HFFc6 (cell line): ENCODE measurements at places on chromosomes 1 and 21. TPM values are rescaled to one million over a fixed set of nuclear protein-coding genes. Genes with fewer than 3 reads are reported as not detected.

DNA sequence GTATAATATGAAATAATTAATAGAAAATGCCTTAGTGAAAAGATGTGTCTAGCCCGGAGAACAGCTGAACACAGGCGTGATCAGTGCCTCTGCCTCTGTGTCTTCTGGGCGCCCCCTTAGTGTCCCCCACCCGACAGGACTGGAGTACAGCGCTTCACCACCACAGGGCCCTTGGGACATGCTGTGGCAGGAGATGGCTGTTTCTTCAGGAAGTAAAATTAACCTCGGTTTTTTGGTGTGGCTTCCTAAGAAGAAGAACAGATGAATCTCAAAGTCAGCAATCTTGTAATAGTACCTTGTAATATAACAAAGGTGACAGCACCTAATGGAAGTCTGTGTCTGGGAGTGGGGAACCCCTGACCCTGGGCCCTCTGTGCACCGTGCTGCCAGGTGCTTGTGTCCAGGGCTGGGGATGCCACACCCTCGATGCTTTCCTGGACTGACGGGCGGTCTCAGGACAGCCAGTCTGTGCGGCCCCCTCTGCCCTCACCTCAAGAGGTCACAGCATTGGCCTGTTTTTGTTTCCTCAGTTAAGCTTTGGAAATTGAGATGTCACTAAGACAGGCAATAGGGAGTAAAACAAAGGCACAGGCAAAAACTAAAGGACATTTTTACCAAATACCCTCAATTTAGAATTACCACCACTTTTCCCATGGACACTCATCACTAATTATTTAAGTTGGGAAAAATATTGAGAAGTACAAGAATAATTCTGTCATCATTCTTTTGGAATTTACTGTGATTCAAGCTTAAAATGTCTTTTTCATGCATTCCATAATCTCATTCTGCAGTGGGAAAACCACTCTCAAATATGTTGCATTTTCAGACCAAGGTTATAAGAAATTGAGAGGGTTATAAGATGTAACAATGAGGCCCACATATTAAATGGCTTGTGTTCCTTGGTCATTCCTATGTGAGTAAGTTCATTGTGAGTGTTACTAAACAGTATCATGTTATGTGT is 79.3 kb downstream of the ADARB1 start:
- peak; percentile 34 for DNase-seq
- H3K4me1 ChIP-seq: peaks cover 33% of the 10 kb centered on the region
- no peak overlapping the region for H3K4me3 ChIP-seq
- peaks cover 25% of the 10 kb centered on the region for H3K27me3 ChIP-seq
- no peaks in the 10 kb centered on the region for H3K36me3 ChIP-seq
- H3K27ac ChIP-seq: peak overlapping the region; percentile 81; the same call in 1 of the 2 replicates

- no peak for DNase-seq
- H3K27me3 ChIP-seq: peaks cover 6% of the 10 kb centered on the region; the same call in 1 of the 2 replicates
- no peak overlapping the region for H3K4me3 ChIP-seq
- H3K27ac ChIP-seq: no peak overlapping the region
Observed at GRCh38 chr1:241844593-241844992, 3.4 kb upstream of the EXO1 start.

DNA sequence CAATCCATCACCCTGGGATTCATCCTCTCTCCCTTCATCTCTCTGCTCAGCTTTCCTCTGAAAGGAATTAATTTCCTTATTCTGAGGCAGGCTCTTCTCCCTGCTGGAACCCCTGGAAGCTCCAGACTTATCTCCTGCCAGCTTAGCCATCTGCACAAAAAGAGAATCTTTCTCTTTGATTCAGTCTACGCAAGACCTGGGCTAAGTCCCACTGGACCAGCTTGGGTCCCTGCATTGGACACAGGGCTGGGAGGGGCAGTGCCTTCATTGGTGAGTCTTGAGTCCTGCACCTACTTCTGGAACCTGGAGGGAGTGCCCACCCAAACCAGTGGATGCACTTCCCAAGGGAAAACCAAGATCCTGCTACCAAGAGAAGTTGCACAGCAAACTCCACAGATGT is 271.7 kb upstream of the CSF3R start:
- no peak overlapping the region for H3K27ac ChIP-seq
- H3K36me3 ChIP-seq: peaks cover 7% of the 10 kb centered on the region; the same call in 1 of the 2 replicates
- DNase-seq: no peak
- peaks cover 6% of the 10 kb centered on the region for H3K27me3 ChIP-seq

DNA sequence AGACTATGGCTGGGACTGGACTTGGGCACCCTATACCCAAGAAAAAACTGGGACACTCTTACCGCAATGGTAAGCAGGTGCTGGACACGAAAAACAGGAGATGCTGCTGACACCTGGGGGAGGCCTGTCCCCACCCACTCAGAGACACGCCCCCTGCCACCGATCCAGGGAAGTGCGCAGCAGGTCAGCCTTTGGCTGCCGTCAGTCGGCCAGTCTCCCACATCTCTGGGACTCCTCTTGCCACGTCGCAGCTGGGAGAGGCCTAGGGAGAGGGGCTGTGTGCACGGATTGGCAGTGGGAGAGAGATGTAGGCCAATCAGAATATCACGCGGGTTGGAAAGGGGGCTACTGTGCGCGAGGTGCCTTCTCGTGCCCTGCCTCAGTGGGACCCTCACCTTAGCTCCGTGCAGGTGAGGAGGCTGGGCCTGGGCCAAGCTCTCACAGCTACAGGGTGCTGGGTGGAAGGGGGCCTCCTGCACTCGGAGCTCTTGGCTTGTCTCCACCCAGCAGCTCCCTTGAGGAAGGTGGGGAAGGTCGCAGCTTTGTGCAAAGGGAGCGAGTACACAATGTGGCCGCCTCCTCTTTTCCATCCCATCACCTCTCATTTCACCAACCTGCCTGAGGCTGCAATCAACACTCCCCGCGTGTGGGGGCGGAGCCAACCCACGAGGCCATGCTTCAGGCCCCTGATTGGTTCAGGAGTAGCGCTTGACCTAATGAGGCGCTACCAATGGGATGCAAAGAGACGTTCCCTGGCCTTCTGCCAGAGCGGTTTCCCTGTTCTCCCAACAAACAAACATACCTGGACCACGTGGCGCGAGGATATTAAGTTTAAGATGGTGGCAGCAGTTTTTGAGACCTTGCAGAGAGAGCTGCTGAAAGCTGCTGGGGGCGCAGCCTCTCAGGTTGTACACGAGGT is 25.7 kb upstream of the LDLRAP1 start:
- no peaks in the 10 kb centered on the region for H3K36me3 ChIP-seq
- DNase-seq: no peak
- H3K27me3 ChIP-seq: peaks cover 10% of the 10 kb centered on the region
- H3K4me1 ChIP-seq: peaks cover 17% of the 10 kb centered on the region
- H3K4me3 ChIP-seq: no peak overlapping the region

DNA sequence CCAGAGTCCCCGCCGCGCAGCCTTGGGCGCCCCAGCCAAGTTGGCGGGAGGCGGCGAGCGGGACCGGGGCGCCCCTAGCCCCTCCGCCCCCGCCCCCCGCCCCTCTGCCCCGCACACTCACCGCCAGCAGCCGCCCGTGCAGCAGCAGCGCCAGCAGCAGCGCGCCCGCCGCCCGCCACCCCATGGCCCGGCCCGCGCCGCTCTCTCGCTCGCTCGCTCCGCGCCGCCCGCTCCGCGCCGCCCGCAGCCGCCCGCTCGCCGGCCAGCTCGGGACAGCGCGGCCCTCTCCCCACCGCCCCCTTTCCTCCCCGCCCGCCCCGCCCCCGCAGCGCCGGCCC is at the start of gene HSPG2:
TSS of gene HSPG2 (minus strand) at position 277 of the 338 bp plus-strand sequence. CDS start at position 184, 93 bp downstream.
- peaks cover 16% of the 10 kb centered on the region for H3K36me3 ChIP-seq
- H3K27ac ChIP-seq: peak within 1 kb of the TSS; percentile 98
- peak within 1 kb of the TSS; percentile 94 for H3K4me3 ChIP-seq
- DNase-seq: no peak

DNA sequence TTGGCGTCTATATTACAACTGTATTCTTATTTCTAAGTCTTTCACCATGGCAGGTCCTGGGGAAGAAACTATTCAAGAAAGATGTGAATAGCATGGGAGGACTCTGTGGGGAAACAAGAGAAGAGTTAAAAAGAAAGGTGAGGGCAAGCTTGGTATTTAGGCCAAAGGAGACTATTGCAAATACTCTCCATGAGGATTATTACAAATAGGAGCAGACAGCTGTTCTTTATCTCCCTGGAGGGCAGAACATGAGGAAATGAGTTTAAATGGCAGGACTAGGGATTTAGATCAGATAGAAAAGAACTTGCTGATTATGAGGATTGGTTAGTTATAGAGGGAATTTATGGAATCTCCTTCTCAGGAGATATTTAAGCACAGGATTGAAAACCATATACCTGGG is 186.8 kb downstream of the CDC7 start:
- no peak overlapping the region for H3K4me3 ChIP-seq
- H3K36me3 ChIP-seq: peaks cover 15% of the 10 kb centered on the region; the same call in 1 of the 2 replicates
- no peak overlapping the region for H3K27ac ChIP-seq
- DNase-seq: no peak

GRCh38 chr1:26790551-26790953 is 2.8 kb downstream of the PIGV start:
- H3K27ac ChIP-seq: peak overlapping the region; percentile 45; the same call in 1 of the 2 replicates
- H3K27me3 ChIP-seq: peaks cover 11% of the 10 kb centered on the region
- peaks cover 12% of the 10 kb centered on the region; the same call in 1 of the 2 replicates for H3K36me3 ChIP-seq
- DNase-seq: no peak
- no peak overlapping the region for H3K4me3 ChIP-seq

DNA sequence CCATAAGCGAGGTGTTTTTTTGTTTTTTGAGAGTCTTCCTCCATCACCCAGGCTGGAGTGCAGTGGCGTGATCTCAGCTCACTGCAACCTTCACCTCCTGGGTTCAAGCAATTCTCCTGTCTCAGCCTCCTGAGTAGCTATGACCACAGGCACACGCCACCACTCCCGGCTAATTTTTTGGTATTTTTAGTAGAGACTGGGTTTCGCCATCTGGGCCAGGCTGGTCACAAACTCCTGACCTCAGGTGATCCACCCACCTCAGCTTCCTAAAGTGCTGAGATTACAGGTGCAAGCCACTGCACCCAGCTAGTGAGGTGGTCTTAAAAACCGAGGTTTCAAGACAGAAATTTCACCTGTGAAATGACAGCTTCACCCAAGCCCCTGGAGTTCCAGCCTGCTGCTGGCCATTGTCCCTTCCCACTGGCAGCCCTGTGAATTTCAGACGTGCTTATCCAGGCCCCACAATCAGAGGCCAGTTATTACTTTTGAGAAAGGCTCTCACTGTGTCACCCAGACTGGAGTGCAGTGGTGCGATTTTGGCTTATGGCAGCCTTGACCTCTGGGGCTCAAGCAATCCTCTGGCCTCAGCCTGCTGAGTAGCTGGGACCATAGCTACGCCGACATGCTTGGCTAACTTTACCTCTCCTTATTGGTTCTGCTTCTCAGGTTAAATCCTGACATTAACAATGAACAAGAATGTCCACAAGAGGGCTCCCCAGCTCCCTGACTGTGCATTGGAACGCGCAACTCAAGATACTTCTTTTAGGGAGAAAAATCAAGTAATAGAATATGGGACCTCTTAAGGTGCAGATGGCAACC is 19.4 kb downstream of the ENO1 start:
- peaks cover 55% of the 10 kb centered on the region for H3K4me1 ChIP-seq
- peak overlapping the region; percentile 78 for H3K27ac ChIP-seq
- peaks cover 51% of the 10 kb centered on the region for H3K36me3 ChIP-seq
- H3K4me3 ChIP-seq: peak overlapping the region; percentile 59

GRCh38 chr1:30420519-30421050 is 302.8 kb downstream of the MATN1 start:
- H3K27ac ChIP-seq: no peak overlapping the region
- no peak overlapping the region for H3K4me3 ChIP-seq
- no peak for DNase-seq
- H3K4me1 ChIP-seq: no peaks in the 10 kb centered on the region
- peaks cover 35% of the 10 kb centered on the region for H3K27me3 ChIP-seq
- H3K36me3 ChIP-seq: no peaks in the 10 kb centered on the region

DNA sequence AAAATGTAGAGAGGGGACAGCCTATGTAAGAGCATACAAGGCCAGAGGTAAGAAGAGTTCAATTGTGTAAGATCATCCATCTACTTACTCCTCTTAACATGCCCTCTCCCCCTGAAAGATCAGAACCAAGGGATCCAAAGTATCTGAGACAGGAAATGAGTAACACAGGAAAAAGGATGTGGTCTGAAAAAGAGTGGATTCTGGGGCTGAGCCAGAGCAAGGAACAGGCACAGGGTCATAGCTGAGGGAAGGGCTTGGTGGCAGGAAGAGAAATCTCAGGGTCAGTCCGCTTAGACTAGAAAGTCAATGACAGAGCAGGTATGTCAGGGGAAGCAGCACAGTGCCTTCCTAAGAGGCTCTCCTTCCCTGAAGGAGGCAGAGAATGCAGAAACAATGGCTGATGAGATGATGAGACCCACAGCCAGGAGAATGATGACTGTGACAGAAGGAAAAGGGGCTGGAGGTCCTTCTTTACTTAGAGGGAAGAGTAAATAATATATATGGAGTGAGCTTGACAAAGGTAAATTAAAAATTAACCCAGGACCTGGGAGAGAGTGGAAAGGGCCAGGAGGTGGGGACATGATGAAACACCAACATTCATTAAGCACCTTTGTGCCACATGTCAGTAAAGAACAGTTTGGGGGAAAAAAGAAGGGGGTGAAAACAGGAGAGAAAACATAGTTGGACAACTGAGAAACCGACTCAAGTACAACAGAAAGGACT is 26.2 kb upstream of the A3GALT2 start:
- no peaks in the 10 kb centered on the region; the same call in 1 of the 2 replicates for H3K27me3 ChIP-seq
- H3K36me3 ChIP-seq: peaks cover 46% of the 10 kb centered on the region
- peak overlapping the region; percentile 96 for H3K27ac ChIP-seq
- peak; percentile 84 for DNase-seq
- H3K4me1 ChIP-seq: peaks cover 73% of the 10 kb centered on the region

The NFIA gene
- 9.2 to 10.5 TPM (median 10.3 TPM) in 3 replicates for total RNA-seq

The THEM5 gene
- total RNA-seq: not detected in 3 replicates

The NBPF19 gene
- total RNA-seq: 8.8 to 9.0 TPM (median 8.8 TPM) in 3 replicates

The OLIG2 gene
- total RNA-seq: not detected in 3 replicates

The TBX19 gene
- 0.39 to 0.72 TPM (median 0.41 TPM) in 3 replicates for total RNA-seq

The UBQLN4 gene
- total RNA-seq: 34.8 to 39.7 TPM (median 36.0 TPM) in 3 replicates

The IL22RA1 gene
- not detected in 3 replicates for total RNA-seq

The TEX35 gene
- total RNA-seq: 0.10 TPM in 1 of 3 replicates, not detected in the others

The PLA2G2D gene
- not detected in 3 replicates for total RNA-seq

The TMEM125 gene
- 0.13 TPM in 1 of 2 replicates, not detected in the other for total RNA-seq

The DR1 gene
- 89.0 to 96.4 TPM (median 90.8 TPM) in 3 replicates for total RNA-seq

The OLIG1 gene
- total RNA-seq: not detected in 3 replicates
